ENCODE measurements at places on chromosomes 11 and 22.

GRCh38 chr11:103070142-103070541 is 21.8 kb downstream of the DCUN1D5 start:
- no peak for DNase-seq

DNA sequence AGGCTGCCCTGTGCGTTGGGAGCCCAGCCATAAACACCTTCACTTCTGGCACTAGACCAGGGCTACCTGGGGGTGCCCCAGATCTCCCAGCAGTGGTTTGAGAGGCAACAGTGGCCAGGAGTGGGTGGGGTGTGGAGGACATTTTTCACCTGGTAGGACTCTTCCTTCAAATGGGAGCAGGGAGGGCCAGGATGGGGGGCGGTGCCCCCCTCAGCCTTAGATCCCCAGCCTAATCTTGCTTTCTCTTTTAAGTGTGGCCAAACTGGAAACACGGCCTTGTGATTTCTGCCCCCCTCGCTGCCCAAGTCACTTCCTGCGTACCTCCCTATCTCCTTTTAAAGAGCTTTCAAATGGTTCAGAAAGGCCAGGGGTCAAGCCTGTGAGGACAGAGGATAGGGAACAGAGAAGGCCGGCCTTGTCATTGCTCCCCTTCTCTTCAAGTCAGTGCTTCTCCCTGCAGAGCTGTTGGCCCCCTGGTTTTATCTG is 800 bp downstream of the KCNJ5 start:
- no peak for DNase-seq

DNA sequence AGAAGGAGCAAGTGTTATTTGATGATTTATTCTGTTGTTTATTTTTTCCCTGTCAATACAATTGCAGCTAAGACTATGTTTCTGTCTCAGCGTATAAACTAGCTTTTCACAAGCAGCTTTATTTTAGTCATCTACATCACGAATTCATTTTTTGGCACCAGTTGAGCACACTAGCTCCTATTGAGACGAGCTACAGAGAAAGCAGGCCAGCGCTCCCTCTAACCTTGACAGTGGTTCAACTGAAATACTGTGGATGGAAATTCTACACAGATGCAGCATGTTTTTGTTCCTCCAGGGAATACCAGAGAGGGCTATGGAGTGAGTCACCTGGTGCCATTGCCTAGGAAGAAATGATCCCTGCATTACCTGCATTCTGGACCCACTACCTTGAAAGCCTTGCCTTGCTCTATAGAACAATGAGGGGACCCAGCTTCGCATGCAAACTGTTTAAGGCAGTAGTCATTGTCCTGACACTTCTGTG is 108.2 kb upstream of the ARHGAP42 start:
- no peak for DNase-seq

DNA sequence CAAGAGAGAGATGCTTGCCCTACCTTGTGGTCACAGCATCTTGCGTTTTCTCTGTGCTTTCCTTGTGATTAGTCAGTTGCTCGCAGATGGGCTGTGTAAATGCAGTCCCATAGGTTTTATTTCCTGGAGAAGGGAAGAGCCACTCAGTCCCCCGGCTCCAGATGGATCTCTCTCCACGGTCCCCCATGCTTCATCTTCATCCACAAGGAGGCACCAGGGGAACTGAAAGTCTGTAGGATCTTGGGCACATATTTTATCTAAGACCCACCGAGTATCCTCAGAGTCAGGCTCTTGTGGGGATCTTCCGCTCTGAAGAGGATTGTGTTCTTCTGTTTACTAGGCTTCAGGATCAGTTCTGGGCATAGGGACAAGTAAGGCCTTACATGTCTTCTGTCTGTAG is 66.8 kb upstream of the E2F8 start:
- DNase-seq: no peak

GRCh38 chr22:19213001-19213400 is 34.5 kb upstream of the SLC25A1 start:
- DNase-seq: no peak

- peak; percentile 75 for DNase-seq
Measured at GRCh38 chr11:112279901-112280267, 19.2 kb upstream of the PLET1 start.

GRCh38 chr11:128553662-128554362 is 33.5 kb downstream of the ETS1 start:
- no peak for DNase-seq

DNA sequence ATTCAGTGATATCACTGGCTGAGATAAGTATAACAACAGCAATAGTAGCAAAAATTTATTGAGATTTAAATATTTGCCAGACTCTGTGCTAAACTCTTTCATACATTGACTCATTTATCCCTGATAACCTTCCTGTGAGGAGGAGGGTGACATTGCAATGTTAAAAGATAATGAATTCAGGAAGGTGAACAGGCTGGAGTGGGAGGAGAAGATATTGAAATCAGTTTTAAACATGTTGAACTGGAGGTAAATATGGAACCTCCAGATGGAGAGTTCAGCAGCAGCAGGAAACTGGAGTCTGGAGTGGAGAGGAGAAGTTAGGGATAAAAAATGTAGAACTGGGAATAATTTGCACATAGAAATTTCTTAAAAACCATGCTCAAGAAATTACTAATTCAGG is 142.0 kb upstream of the FAT3 start:
- DNase-seq: no peak

DNA sequence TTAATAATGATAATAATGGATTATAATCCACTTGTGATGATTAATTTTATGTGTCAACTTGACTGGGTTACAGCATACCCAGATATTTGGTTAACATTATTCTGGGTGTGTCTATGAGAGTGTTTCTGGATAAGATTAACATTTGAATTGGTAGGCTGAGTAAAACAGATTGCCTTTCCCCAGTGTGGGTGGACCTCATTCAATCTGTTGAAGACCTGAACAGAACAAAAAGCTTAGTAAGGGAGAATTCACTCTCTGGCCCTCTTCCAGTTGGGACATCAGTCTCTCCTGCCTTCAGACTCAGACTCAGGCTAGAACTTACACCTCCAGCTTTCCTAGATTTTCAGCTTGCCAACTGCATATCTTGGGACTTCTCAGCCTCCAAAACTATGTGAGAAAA is 37.3 kb upstream of the RRAS2 start:
- no peak for DNase-seq

DNA sequence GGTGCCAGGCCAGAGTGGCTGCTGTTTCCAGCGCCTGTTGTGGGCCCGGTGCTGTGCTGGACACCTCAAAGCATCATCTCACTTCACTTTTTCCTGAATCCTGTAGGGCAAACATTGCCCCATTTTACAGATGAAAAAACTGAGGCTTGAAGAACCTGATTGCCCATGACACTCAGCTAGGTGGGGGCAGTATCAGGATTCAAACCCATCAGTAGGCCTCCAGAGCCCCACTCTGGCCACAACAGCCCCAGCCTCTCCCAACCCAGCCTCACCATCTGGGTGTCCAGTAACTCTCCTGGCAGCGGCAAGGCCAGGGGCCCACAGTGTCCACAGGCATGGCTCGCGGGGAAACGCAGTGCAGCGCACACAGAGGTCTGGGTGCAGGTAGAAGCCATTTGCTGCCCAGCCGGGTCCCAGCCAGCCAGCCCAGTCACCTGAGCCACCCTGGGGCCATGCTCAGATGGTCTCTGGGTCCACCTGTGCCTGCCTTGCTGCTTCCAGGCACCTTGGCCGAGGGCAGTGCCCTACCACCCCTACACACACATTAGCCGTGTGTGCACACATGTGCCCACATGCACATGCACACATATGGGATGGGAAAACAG is 11.5 kb downstream of the SLC22A12 start:
- DNase-seq: no peak

- DNase-seq: no peak
Measured at GRCh38 chr11:62444835-62445234, 26.0 kb downstream of the SCGB1A1 start.

GRCh38 chr11:15750535-15751308 is 605.6 kb downstream of the SOX6 start:
- no peak for DNase-seq

DNA sequence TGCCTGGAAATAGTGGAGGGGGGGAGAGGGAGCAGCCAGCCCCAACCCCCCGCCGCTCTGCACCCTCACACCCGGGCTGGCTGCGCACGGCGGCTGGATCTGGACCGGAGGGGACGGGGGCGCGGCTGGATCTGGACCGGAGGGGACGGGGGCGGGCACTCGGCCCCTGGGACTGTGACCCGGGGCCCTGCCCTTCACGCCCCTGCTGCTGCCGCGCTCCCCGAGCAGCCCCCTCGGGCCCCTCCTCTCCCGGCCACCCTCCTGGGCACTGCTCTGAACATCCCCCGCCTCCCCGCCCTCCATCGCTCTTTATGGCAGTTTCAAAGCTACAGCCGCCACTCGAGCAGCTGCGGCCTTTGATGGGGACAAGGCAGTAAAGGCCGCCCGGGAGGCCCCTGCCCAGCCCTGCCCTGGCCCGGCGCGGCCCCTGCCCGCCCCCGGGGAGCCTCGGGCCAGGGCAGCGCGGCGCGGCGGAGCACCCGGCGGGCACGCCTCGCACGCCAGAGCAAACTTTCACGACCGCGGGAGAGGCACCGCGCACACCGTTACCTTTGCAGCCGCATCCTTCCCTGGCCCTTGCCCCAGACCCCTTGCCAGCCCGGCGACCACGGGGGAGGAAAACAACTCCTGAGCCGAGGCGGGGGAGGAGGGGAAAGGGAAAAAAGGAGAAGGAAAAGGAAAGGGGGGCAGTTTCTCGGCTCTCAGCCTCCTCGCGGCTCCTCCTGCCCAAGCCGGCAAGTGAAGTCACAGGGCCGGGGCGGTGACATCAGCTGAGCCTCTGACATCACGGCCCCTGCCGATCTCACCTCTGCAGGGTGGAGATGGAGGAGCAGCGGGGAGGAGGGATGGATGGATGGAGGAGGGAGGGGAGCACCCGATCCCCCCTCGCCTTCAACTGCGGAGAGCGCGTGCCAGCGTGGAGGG is 13.1 kb upstream of the TCF20 start:
- no peak for DNase-seq

- no peak for DNase-seq
Measured at GRCh38 chr11:71338801-71339395, 86.5 kb upstream of the SHANK2 start.

- DNase-seq: no peak
Measured at GRCh38 chr11:11969380-11970215, 38.8 kb downstream of the DKK3 start.

DNA sequence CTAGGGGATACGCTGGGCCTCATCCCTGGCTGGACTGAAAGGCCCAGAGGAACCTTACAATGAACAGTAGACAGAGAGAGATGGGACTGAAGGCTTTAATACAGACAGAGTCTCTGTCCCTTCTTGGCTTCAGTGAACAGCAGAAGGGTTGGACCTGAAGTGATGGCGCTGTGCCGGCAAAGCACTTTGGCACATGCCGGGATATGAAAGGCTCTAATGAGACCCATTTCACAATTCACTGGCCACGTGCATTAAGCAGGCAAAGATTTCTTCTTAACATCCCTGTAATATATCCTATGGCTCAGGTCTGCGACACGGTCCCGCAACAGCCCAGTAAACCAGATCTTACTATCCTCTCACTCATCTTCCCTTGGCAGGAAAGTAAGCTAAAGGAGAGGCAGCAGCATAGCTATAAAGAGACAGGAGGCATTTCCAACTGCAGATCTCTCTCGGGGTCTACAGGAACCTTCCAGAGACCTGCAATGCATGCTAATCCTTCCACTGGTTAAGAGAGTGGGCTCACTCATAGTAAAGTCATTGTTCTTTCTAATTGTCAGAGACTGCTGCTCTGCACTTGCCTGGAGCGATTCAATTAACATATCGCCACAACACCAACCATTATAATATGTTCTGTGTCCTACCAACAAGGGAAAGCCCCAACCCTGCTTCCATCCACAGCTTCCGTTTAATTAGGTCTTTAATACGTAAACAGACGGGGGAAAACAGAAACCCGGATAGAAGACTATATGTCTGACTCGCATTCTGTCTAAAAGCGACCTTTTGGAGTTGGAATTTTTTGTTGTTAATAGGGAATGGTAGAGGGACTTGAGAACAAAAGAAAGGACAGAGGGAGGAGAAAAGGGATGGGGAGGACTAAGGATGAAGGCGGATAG is 1179.0 kb downstream of the LRRC4C start:
- DNase-seq: no peak

DNA sequence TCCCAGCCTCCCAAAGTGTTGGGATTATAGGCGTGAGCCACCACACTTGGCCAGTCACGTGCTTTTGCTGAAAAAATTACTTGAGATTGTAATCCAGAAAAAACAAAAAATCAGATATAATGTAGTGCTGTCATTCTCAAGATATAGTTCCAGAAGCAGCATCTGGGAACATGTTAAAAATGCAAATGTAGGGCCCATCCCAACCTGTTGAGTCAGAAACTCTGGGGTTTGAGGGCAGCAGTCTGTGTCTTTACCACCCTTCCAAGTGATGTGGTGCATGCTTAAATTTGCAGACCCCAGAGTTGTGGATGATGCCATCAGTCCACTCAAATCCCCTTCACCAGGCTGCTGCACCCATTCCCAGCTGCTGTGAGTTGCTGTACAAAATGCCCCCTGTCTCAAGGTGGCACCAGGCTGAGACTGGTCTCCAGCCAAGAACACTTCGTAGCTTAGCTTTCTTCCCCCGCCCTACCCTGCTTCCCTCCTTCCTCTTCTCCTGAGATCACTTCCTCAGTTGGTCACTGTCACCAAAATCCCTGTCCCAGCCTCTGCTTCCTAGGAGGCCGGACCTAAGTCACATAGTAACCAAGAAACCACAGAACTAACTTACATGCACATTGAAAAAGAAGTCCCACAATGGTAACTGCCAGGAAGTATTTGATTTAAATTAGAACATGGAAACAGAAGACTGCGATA is 18.2 kb upstream of the ARRB1 start:
- DNase-seq: no peak

DNA sequence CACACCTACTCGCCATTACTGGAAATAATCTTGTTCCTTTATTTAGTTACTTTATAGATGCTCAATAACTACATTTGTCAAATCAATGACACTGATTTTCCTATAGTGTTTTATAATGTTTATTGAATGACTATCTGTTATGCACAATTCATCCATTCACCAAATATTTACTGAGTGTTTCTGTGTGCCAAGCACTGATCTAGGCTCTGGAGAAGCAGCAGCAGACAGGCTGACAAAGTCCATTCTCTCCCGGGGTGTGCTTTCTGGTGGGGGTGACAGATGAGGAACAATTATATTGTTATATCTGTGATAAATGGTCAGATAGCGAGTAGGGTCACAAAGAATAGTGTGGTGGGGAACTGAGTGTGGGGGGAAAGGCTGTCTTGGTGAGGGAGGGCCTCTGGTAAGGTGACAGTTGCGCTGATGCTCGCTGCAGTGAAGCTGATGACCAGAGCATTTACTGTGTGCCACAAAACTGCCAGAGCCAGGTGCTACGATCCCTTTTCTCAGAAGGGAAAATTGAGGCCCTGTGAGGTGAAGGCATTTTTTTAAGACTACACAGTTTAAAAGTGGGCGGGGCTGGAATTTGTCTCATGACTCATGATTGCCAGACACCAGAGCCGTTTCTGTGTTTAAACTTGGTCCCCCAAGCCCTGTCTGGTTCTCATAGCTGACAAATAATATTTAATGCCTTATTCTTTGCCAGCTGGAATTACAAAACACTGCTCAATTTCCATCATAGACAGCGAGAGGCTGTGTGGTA is 10.2 kb downstream of the PACS1 start:
- no peak for DNase-seq

GRCh38 chr11:113278481-113278880 is 35.9 kb upstream of the TTC12 start:
- no peak for DNase-seq
